ENCODE measurements at places on chromosomes 1 and 21.

DNA sequence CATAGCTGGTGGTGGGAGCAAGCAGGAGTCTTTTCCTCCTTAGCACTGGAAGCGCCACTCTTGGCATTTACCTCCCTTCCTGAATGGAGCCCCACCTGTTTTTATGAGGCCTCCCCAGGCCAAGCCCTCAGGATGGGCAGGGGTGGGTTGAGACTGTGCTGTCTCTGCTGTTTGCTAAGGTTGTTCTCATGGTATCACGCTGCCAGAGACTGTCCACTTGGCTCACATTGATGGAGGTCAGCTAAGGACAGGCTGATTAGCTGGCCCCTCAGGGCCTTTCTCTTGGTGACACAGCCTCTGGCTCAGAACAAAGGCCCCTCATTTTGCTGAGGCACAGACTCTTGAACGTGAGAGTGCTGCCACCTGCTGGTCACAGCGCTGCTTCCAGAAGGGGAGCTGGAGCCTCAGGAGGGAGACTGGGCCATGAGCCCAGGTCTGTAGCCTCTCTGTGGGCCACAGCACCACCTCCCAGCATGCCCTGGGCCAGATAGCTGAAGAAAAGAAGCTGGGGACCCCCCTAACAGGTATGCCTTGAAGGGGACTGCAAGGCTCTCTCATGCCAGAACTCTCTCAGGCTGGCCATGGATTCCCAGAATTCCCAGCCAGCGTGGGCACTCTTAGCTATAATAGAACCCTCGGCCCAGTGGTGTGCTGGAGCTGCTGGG lies 85.6 kb downstream of the CD58 start:
- peak; percentile 86 for DNase-seq

- no peak for DNase-seq
These were observed 145.6 kb downstream of the MRPL39 start for GRCh38 chr21:25461725-25462124.

DNA sequence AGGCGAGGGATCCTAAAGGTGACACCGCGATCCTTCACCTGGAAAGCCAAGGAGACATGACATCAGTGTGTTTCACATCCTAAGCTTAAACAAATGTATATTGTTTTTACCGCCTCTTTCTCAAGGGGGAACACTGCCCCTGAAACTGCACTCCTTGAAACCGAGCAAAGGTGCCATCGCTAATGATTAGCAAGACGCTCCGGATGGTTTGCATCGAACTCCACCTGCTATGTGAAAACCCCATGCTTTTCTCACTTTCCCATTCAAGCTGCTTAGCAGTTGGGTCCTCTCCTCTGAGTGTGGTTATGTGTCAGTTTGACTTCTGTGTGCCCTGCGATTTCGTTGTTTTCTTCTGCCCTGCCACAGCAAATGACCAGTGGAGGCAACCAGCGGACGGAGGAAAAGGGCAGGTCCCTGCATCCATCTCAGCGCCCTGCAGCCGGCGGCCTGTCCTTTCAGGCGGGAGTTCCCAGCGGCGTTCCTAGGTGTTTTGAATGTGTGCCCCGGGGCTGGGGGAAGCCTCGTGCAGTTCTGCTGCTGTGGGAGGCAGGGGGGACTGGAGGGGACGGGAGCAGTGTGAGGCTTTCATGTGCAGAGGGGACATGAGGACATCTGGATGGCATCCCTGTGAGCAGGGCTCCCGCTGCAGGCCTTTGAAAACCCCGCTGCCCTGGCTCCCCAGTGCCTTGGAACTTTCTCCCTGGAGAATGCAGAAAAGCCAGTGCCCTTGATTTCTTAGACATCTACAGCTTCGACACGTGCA lies 16.1 kb downstream of the ZBTB18 start:
- DNase-seq: no peak

- no peak for DNase-seq
These were observed 2169.2 kb downstream of the MRPL39 start for GRCh38 chr21:23438081-23438480.

DNA sequence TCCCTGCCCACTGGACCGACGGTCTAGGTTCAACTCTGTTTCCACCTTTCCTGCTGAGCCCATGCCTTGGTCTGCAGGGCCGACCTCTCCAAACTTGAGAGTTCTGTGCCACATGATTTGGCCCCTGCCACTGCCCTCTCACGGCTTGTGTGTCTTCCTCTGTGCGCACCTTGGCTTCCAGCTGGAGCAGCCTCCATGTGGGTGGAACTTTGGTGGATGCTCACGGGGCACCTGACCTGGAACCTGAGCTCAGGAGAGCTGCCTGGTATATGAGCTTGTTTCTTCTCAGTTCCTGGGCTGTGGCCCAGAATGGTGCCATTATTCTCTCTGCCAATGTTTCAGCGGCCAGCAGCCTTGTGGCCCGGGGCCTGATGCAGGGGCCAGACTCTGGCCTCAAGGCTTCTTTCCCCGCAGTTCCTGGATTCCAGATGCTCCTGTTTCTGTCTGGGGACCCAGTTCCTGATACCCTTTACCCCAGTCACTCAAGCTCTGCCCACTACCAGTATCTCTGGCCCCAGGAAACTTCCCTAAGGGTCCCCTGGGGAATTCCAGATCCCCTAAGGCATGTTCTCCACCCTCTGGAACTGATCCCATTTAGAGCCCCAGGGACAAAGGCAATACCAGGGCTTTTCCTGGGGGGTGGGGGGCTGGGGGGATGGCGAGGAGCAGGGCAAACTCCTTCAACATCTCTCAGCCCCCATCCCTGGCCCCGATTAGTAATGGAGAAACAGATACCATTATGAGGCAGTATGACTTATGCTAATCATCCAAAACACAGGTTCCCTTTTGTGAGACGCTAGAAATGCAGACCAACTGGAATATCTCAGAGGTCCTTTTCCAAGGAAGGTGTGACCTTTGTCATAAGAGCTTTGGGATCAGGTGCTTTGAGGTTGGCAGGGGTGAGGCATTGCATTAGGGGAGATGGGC lies 11.1 kb downstream of the QSOX1 start:
- DNase-seq: no peak

DNA sequence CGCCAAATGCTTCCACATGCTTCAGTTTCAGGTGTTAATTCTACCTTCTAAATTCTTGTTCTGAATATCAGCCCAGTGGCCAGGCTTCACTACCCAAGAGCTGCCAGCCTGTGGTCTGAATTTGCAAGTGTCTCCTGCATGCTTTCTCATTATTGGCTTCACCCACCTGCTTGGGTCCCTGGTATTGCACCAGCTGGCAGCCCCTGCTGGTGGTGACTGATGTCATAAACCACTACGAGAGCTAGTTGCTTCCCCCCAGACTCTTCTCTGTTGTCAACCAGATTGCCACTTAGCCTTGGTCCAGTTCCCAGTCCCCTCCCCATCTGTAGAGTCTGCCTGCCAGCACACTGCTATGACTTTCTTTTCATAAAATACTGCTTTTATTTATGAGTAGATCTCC lies 197.7 kb upstream of the DUSP10 start:
- DNase-seq: no peak

DNA sequence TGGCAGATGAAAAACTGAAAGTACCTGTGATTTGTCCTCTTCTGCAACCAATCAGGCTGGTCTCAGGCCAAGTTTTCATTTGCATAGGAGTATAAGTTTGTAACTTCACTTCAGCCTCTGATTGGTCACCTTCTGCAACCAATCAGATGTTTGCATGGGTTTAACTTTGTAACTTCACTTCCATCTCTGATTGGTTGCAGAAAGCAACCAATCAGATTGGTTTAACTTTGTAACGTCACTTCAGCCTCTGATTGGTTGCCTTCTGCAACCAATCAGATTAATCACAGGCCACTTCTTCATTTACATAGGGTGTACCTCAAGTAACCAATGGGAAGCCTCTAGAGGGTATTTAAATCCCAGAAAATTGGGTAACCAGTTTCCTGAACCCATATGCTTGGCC lies 18.9 kb upstream of the TUT4 start:
- no peak for DNase-seq

DNA sequence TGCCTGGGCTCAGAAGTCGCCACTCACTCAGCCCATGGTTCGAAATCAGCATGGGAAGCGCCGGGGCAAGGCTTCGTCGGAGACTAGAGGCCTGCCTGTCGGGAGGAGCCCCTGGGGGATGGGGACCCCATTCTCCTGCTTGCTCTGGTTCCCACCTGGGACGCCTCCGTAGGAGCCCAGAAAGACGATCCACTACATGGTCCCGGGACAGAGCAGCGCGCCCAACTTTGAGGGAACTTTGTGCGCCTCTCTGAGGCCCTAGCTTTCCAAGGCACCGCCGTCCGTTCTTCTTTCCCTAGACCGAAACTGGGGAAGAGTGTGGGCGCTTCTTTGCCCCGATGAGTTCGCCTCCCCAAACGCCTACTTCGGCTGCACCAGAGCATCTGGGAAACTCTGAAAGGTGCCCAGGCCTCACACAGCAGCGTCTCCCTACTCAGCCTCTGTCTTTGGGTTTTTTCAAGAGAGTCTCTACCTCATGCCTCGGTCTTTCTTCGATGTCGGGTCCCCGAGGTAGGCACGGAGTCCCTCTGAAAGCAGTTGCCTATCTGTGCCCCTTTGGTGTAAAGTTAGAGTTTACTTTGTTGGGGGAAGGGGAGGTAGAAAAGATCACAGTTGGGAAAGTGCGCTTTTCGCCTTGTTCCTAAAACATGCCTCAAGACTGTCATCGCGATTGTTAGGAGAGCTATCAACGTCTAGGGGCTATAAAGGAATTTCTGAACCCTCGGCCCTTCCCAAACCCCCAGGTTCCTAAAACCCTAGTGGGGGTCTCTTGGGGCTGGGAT lies 14.0 kb downstream of the NR5A2 start:
- no peak for DNase-seq

DNA sequence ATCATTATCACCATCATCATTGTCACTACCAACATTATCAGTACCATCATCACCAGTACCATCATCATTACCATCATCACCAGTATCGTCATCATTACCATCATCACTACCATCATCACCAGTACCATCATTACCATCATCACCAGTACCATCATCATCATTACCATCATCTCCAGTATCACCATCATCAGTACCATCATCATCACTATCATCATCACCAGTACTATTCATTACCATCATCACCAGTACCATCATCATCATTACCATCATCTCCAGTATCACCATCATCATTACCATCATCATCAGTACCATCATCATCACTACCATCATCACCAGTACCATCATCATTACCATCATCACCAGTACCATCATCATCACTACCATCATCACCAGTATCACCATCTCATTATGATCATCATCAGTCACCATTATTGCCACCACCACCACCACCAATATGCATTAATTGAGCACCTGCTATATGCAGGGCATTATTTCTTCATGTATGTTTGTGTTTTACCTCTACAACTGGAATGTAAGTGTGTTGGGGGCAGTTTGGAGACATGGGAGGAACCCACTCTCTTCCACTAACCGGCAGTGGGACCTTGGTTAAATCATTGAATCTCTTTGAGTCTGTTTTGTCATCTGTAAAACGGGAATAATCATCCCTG lies 7.0 kb downstream of the ZBTB8B start:
- DNase-seq: no peak

DNA sequence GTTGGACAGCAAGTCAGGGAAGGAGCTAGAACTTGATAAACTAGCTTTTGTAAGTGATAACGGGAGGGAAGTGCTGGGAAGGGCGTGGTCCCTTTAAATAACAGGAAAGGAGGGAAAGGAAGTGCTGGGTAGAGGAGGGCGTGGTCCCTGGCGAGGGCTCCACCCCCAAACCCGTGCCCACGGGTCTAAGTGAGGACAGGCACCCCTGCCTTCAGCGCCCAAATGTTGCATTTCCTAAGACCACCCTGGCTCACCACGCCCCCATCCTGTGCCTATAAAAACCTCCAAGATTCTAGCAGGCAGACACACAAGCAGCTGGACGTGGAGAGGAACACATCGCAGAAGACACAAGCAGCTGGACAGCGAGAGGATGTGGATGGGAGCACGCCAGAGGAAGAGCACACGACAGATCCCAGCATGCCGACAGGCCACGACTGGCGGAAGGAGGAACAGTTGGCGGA lies 58.5 kb downstream of the PALMD start:
- DNase-seq: no peak

DNA sequence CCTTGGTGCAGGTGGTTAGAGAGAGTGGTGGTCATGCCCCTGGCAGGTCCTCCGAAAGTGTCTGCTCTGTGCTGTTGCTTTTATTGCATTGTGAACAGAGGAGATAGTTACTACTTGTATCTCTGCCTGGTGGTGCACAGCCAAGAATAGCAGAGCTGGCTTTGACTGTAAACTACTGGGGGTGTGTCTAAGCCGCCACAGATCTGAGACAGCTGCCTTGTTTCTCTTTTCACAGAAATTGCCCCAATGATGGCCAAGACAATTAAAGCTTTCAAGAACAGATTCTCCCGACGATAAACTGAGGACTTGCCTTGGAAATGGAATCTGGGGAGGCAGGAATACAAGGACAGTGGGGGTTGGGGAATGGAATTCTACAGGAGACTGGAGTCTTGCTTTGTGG lies 16.0 kb downstream of the ELOA start:
- no peak for DNase-seq

GRCh38 chr1:6599141-6599975 lies 3.3 kb downstream of the KLHL21 start:
- no peak for DNase-seq

GRCh38 chr1:182408435-182409075 lies 8.1 kb upstream of the TEDDM1 start:
- DNase-seq: no peak

DNA sequence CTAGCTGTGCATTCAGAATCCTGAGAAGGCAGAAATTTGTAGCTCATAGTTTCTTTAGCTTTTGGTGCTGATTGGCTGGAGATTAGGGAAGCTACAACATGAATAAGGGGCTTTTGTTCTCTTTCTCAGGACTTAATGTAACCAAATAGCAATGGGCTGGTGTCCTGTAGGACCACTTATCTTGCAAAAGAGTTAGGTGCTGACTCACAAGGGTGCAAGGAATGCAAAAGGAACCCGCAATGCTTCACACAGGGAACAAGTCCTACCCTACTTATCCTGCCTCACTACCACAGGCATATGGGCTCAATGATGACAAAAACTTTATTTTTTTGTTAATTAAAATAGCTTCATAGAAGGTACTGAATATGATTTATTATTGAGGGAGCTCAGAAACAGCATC lies 541.5 kb downstream of the AMY1C start:
- no peak for DNase-seq

- no peak for DNase-seq
These were observed 88.2 kb downstream of the DMRTA2 start for GRCh38 chr1:50335036-50335435.

- DNase-seq: no peak
These were observed 3.3 kb downstream of the ENSA start for GRCh38 chr1:150626150-150626549.

- DNase-seq: no peak
These were observed 587 bp downstream of the NKAIN1 start for GRCh38 chr1:31238986-31239613.

- DNase-seq: no peak
These were observed 160.6 kb downstream of the ST6GALNAC5 start for GRCh38 chr1:77027847-77028246.

DNA sequence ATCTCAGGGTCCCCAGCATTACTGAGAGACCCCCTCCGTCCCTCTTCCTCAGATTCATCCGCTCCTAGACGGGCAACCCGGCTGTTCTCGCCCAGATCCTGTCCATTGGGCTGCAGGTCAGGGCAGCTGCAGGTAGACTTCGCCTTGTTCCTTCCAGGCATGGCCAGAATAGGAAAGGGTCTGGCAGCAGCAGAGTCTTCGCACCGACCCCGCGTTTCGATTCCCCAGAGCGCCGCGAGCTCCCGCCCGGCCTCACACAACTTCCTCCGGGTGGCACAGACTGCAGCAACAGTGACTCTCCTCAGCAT lies 265 bp downstream of the NRDC start:
- no peak for DNase-seq
